ENCODE measurements at places on chromosomes 12 and 14.

DNA sequence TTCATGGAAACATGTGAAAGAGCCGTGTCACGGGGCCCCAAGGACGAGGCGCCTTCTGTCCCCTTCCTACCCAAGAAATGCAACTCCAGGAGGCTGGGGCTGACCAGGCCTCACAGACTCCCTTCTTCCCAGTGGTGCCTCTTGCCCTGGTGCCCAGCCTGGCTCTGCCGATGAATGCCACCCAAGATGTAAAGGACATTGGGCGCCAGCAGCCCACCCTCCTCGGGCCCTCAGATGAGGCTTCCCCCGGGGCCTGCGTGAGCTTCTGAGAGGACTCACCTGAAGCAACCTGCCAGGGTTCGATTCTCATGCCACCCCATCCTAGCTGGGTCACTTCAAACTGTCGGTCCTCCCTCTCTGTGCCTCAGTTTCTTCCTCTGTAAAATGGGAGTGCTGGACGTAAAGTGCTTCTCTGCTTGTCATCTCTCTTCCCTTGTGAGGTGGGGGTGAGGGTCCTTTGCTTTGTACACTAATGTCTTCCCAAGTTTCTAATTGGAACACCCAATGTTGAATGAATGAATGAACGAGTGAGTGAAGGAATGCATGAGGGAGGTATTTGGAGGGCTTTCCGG, 10.8 kb downstream of the FAM222A start:
- DNase-seq = no peak

DNA sequence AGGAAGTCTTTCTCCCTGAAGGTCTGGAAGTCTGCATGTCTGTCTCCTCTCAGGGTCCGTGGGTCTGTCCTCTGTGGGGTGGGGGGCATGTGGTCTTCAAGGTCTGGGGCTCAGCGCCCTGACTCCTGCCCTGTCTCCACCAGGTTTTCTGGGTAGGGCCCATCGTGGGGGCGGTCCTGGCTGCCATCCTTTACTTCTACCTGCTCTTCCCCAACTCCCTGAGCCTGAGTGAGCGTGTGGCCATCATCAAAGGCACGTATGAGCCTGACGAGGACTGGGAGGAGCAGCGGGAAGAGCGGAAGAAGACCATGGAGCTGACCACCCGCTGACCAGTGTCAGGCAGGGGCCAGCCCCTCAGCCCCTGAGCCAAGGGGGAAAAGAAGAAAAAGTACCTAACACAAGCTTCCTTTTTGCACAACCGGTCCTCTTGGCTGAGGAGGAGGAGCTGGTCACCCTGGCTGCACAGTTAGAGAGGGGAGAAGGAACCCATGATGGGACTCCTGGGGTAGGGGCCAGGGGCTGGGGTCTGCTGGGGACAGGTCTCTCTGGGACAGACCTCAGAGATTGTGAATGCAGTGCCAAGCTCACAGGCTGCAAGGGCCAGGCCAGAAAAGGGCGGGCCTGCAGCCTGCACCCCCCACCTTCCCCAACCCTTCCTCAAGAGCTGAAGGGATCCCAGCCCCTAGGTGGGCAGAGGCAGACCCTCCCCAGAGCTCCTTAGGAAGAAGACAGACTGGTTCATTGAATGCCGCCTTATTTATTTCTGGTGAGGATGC, 3.4 kb downstream of the AQP5 start:
- DNase-seq = no peak

DNA sequence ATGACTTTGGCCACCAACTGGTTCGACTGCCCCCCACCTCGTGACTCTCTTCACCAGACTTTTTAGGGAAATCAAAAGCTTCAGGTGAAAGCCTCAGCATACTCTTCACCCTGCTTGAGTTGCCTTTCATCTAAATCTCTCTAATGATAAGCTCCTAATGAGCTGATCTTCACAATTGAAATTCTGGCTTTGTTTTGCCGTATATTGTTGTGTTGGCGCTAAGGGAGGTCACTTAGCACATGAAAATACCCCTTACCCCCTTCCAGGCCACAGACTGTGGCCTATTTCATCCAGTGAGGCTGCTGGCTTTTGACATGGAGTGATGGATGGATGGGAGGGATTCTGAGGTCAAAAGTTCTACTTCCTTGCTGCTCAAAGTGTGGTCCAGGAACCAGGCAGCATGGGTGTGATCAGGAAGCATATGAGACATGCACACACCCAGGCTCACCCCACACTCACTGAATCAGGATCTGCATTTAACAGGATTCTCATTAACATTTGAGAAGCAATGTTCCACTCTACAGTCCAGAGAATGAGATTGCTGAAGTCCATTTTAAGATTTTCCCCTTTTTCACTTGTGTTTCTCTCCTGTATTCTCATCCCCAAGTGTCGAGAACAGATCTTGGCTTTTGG, 131.4 kb downstream of the DACT1 start:
- no peak for DNase-seq

GRCh38 chr12:83477696-83478095, 791.0 kb downstream of the TMTC2 start:
- DNase-seq = no peak

DNA sequence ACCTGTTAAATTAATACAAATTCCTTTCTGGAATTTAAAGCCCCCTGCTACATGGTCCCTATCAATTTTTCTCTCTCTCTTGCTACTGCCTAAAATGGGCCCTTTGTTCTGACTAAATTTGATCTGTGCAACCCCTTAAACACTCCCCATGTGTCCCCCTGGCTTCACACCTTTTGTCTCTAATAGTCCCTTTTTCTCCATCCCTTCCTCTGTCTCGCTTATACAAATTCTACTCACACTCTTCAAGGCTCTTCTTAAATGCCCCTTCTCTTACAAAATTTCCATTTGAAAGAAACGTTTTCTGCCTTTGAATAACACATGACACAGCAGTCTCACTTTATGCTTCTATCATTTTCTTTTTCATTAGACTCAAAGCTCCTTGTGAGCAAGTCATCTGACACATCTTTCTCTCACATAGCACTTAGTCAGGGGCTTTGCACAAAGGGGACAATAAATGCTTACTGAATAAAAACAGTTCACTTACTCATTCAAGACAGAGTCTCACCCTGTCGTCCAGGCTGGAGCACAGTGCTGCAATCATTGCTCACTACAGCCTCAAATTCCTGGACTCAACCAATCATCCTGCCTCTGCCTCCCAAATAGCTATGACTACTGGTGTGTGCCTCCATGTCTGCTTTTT, 41.5 kb upstream of the NR2C1 start:
- no peak for DNase-seq

DNA sequence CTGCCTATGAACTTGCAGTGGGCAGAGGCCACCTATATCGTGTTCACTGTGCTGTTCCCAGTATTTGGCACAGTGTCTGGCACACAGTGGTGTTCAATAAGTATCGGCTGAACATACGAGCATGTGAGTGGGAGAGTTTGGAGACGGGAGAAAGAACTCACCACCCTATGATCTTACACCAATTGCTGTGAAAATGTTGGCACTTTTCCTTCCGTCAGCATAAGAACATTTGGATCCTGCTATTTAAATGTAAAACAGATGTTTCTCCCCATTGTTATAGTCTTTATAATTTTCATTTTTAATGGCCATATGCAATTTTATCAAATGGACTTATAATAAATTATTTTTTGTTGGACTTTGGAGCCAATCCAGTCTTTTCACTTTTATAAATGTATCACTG, 144.4 kb downstream of the EFCAB11 start:
- peak; percentile 58 for DNase-seq

GRCh38 chr14:58543253-58543652, 94.5 kb upstream of the DACT1 start:
- DNase-seq = no peak

DNA sequence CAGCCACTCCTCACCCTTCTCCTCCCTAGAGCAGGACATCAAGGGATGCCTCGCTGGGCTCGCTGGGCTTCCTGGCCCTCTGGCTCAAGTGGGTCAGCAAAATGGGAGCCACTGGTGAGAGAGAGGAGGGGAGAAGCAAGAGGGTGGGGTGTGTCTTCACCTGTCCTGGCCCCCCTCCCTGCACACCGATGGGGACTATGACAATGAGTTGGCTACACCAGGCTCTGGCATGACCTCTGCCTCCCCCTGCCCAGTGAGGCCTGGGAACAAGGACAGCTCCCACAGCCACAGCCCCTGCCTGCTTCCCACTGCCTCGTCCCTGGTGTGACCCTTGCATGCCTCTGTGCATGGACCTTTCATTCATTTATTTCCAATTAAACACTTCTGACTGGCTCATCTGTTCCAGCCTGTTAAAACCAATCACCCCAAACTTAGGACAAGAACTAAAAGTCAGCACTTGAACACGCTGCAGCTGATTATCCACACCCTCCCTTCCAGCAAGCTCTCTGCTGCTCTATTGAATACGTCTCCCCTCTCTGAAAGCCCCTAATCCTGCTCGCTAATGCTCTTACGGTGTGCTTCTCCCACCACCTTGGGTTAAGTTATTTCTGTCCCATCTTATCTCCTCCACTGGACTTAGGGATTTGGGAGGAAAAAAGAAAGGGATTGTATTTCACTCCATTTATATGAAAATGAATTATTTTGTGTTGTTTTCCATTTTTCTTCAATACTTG, 5.8 kb upstream of the PPP2R5C start:
- no peak for DNase-seq

- no peak for DNase-seq
Measured at GRCh38 chr12:54040148-54040494, 7.3 kb downstream of the HOXC5 start.

DNA sequence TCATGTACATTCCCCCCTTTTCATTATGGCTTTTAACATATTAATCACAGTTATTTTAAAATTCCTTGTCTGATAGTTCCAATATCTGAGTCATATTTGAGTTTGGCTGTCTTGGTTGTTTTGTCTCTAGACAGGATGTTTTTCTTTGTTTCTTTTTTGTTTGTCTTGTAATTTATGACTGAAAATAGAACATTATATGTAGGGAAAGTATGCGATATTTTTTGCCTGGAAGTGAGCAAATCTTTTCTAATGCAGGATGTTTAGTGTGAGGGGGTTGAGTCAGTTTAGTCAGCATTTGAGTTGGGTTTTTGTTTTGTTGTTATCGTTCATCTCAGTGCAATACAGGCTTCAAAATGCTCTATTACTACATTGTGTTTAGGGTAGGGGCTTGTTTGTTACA, 239.7 kb downstream of the SNAPC1 start:
- no peak for DNase-seq

- DNase-seq = peak; percentile 72
Measured at GRCh38 chr12:110373025-110373424, 30.5 kb downstream of the ANAPC7 start.

DNA sequence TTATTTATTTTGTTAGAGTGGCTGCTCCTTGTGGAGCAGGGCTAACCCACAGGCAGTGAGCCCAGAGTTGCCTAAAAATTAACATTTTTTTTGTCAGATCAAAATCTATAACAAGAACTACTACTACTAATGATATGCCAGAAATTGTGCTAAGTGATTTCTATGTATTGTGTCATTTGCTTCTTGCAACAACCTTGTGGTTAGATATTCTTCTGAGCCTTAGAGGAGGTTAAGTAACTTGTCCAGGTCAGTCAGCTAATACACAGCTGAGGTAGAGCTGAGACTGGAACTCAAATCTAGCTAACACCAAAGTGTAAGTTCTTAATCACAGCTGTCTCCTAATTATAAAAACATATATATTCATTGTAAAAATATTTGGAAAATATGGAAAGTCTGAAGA, 29.8 kb downstream of the CFL2 start:
- no peak for DNase-seq

GRCh38 chr12:2642176-2642892, 152.4 kb upstream of the FKBP4 start:
- DNase-seq = no peak

GRCh38 chr12:27810756-27811155, 30.7 kb upstream of the MANSC4 start:
- DNase-seq = no peak

DNA sequence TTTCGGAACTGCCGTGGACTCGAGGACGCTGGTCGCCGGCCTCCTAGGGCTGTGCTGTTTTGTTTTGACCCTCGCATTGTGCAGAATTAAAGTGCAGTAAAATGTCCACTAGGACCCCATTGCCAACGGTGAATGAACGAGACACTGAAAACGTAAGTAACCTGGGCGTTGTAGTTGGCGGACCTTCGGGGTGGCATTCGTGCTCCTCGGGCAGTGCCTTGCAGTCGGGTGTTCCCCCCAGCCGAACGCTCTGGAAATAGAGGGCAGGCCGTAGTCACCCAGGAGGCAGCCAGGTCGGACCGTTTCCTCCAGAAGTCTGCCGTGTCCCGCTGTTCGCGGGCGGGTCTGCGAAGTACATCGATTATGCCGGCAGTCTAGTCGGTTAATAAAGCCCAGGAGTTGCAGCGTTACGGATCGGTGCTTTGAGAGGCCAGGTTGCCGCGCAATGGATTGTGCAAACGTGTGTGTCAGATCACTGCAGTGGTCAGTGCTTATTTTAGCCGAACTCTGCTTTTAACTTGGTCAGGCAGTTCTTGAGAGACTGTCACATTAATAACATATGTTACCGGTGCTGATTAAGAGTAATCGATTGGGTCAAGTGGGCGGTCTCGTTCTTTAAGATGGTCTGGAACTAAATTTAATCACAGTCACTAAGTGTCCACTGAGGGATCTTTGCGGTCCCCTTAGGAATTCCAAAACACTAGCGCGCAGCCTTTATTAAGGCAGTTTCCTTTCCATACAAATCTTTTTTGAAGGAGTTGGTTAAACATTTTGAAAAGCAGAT, 906 bp downstream of the MARK3 start:
- no peak for DNase-seq

DNA sequence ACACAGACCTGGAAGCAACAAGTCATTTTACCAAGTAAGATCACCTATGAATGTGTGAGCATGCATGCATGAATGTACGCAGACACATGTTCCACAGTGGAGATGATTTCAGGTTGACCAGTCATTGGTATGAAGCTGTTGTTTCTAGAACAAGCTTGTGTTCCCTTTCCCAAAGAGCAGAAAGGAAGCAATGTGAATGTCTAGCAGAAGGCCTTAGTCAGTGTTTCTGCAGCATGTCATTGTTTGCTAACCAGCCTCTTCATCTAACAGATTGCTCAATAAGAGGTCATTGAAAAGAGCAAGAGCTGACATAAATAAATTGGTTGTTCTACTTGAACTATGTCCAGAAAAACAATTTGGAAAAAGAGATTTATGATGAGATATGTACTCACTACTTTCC, 191.4 kb downstream of the PLCZ1 start:
- no peak for DNase-seq

- peak; percentile 54 for DNase-seq
Measured at GRCh38 chr14:33229269-33229929, 290.7 kb downstream of the NPAS3 start.

DNA sequence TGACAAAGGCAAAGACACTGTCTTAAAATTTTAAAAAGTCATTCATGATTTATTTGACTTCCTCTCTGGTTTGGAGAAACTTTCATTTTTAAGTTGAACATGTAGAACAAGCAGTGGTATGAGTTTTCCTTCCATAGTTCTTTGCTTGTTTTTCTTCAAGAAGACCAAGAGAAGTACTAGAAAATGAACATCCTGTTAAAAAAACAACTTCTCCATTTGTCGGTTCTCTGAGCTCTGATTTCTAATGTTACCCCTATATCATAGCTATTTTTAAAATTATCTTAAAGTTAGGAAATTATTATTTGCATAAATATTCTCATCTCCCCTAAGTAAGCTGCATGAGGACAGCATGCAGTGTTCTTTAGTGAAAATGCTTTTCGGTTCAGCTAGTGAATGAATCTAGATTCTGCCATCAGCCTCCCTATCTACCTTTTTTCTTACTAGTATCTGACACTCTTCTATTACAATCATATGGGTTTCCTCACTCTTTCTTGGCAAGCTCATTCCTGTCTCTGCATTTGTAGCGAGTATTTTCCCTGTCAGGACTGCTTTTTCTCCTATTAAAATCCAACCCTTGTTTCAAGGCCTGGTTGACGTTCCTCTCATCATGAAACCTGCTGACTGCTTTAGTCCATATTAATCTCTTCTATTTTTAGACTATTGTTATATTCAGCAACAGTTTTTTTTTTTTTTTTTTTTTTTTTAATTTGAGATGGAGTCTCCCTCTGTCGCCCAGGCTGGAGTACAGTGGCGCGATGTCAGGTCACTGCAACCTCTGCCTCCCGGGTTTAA, 15.8 kb downstream of the DIP2B start:
- DNase-seq = peak; percentile 31
